ENCODE measurements at places on chromosomes 5 and 9. TPM values are rescaled to one million over a fixed set of nuclear protein-coding genes. Genes with fewer than 3 reads are reported as not detected.
A peak's percentile ranks its signal among the peaks of the same experiment; 100 is the strongest.

DNA sequence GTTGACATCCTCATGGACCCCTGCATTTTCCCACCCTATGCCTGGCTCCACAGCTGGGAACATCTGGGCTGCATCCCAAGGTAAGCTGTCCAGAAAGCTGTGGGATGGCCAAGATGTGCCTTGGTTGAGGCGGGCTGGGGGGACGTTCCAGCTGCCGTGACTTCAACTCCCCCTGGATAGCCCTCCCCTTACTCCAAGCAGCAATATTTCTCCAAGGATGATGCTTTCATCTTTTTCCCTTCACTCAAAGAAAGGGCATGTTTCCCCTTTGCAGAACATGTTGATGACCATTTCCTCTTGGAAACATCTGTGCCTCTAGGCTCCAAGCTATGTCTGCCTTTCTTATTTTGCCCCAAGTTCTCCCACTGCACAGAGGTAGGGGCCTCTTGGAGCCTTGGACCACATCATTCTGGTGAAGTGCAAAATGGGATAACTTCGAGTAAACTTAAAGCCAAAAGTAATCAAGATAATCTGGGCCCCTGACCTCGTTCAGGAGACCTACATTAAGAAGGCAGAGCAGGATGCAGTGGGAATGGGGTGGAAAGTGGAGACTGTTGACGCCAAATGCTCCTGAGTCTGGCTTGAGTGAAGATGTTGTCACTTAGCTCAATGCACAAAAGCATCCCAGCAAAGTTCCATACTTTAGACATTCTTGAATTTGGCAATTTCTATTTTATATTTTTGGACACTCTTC, 175.2 kb downstream of the GAS1 start:
- peaks cover 50% of the 10 kb centered on the region for H3K27me3 ChIP-seq
- H3K27ac ChIP-seq = no peak overlapping the region
- peaks cover 5% of the 10 kb centered on the region for H3K4me1 ChIP-seq
- H3K36me3 ChIP-seq = no peaks in the 10 kb centered on the region
- H3K4me3 ChIP-seq = no peak overlapping the region

DNA sequence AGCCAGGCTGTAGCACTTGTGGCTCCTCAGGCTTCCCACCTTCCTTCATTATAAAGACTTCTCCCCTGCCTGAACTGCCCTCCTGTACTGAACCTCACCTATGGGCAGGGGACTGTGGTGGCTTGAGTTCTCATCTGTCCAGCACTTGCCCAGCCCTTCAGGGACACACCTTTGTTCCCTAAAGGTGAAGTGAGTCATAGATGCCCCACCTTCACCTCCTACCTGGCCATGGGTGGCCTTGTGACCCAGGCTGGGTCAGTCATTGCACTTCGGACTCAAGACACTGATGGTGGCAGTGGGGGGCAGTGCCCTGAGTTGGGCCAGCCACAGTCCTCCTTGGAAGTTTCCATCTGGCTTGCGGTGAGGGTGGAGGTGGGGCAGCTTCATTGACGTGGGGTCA, 26.1 kb upstream of the PSD2 start:
- H3K36me3 ChIP-seq = no peaks in the 10 kb centered on the region
- no peak overlapping the region for H3K4me3 ChIP-seq
- no peak for DNase-seq
- peaks cover 22% of the 10 kb centered on the region for H3K4me1 ChIP-seq
- no peaks in the 10 kb centered on the region for H3K27me3 ChIP-seq
- H3K27ac ChIP-seq = no peak overlapping the region

The HSPB3 gene
- not detected for total RNA-seq

The PFN3 gene
- total RNA-seq = not detected

The TLX3 gene
- 4.6 TPM for total RNA-seq

DNA sequence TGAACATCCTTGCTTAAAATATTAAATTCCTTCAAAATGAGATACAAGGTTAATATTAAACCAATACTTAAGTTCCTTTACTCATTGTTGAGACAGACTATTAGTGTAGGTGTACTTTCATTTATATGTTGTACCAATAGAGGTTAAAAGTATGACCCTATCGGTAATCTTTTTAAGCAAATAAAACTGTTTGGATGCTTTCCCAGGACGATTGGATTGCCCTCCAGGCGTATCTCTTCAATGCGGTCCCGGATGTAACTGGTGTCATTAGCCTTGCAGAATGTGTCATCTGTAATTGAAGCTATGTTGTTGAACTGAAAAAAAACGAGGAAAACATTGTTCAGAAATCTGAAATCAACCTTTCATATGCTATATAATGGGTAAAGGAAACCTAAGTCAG, 18.9 kb downstream of the OGN start:
- no peak overlapping the region for H3K27ac ChIP-seq
- no peak overlapping the region for H3K4me3 ChIP-seq
- no peaks in the 10 kb centered on the region for H3K4me1 ChIP-seq
- no peaks in the 10 kb centered on the region for H3K27me3 ChIP-seq
- no peak for DNase-seq

The FGF1 gene
- not detected for total RNA-seq

DNA sequence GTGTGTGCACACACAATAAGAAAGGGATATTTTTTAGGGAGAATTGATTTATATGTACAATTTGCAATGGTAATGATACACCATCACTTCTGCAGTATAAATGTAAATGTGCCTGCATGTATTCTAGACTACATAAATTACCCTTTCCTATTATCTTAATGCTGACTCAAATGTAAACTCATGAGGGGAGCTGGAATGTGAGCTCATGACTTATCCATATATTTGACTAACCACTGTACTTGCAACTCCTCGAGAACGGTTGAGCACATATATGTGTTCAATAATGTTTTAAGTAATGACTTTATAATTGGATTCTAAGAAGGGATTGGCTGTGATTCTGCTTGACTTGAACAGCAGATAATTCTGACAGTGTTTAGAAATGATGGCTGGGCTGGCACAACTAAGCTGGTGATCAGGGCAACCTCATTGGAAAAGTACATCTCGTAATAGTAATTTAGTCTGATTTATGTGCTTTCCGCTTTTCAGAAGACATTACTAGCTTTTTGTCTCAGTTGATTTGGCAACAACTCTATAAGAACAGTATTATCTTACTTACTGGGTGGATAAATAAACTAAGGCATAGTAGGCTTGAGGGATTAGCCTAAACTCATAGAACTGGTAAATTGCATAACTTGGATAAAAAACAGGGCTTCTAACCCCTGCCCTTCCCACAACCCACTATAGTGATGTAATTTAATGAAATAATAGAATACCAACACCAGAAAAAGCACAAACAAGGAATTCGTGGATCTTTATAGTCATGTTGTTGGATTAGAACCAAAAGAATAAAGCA, 130.2 kb upstream of the SPEF2 start:
- H3K27ac ChIP-seq = no peak overlapping the region
- no peaks in the 10 kb centered on the region for H3K4me1 ChIP-seq
- DNase-seq = no peak
- H3K27me3 ChIP-seq = no peaks in the 10 kb centered on the region

DNA sequence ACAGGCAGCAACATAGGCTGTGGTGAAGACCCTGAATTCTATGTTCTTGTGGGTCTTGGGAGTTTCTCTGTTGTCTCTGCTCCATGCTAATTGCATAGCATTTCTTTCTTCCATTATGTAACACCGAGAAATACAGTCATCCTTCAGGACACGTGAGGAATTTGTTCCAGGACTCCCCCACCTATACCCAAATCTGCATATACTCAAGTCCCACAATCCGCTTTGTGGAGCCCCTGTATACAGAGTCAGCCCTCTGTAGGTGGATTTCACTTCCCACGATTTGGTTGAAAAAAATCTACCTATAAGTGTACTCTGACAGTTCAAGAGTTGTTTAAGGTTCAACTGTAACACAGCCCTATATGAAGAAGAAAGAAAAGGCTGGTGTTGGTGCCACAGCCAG, 22.1 kb downstream of the ANKRD33B start:
- 0 out of 2 replicates have a peak, but pooled peaks cover 2% of the 10 kb centered on the region for H3K4me1 ChIP-seq
- DNase-seq = no peak
- no peaks in the 10 kb centered on the region for H3K27me3 ChIP-seq
- no peaks in the 10 kb centered on the region for H3K36me3 ChIP-seq
- no peak overlapping the region for H3K27ac ChIP-seq

The PCDHB6 gene
- total RNA-seq = not detected

DNA sequence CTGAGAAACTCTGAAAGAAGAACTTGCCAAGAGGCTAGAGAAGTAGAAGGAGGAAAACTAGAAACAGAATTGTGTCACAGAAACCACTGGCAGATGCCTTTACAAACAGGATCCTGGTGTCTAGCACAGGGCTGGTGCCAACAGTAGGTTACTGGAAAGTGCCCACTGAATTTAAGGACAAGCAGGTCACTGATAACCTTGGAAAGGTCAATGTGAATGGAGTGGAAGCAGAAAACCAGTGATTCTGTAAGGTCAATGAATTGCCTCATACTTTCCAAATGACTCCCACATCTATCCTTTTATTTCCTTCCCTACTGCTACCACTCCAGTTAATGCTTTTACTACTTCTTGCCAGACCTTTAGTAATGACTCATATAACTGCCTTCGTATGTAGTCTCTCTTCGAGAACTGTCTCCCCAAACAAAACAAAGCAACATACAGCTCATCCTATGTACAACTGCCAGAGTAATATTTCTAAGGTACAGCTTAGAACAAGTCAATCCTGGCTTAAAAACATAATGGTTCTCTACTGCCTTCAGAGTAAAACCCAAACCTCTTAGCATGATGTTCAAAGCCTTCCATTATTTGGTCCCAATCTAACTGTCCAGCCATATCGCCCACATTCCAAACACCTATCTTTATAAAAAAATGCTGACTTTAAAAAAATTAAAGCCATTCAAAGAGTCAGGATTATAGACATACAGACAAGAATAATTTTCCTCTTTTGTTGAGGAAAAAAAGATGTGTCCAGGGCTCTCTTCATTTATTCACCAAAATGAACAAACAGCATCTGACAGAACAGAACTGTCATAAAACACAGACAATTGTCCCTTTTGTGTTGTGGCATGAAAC, 52.5 kb downstream of the NR3C1 start:
- peaks cover 23% of the 10 kb centered on the region for H3K4me1 ChIP-seq
- no peaks in the 10 kb centered on the region for H3K36me3 ChIP-seq
- no peaks in the 10 kb centered on the region for H3K27me3 ChIP-seq
- H3K4me3 ChIP-seq = no peak overlapping the region
- DNase-seq = peak; percentile 27

The TMEM252 gene
- not detected for total RNA-seq

The TRPM6 gene
- total RNA-seq = 0.44 TPM

DNA sequence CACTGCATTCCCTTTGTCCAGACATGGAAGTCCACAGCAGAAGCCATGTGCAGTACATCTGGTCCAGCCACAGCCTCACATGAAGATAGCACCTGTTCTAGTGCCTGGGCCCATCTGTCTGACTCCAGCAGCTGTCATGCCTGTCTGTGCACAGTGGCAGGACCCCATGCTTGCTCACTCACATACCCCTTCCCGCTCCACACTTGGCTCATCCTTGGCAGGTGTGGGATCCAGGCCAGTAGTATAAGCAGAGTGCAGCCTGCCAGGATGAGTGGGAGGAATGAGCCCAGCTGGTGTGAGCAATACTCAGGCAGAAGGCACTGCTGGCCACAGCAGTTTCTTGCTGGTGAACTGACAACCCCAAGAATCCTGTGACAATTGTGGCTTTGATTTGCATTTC, 168.0 kb downstream of the PRDM9 start:
- H3K36me3 ChIP-seq = no peaks in the 10 kb centered on the region
- H3K27me3 ChIP-seq = no peaks in the 10 kb centered on the region
- no peak for DNase-seq
- no peak overlapping the region for H3K27ac ChIP-seq
- no peaks in the 10 kb centered on the region for H3K4me1 ChIP-seq

DNA sequence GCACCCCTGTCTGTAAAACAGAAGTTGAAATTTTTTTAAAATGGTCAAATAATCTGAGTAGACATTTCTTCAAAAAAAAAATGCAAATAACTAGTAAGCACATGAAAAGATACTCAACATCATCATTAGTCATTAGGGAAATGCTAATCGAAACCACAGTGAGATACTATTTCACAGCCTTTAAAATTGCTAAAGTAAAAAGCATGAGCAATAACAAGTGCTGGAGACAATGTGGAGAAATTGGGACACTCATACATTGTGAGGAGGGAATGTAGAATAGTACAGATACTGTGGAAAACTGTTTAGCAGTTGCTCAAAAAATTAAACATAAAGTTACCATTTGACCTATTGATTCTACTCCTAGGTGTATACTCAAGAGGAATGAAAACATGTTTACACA, 58.4 kb upstream of the RUSC2 start:
- H3K27me3 ChIP-seq = no peaks in the 10 kb centered on the region
- no peaks in the 10 kb centered on the region for H3K4me1 ChIP-seq
- H3K4me3 ChIP-seq = no peak overlapping the region
- DNase-seq = no peak
- no peak overlapping the region for H3K27ac ChIP-seq

GRCh38 chr5:122124766-122125165, 4.6 kb upstream of the ZNF474 start:
- no peak overlapping the region for H3K27ac ChIP-seq
- H3K36me3 ChIP-seq = no peaks in the 10 kb centered on the region
- no peaks in the 10 kb centered on the region for H3K27me3 ChIP-seq
- H3K4me1 ChIP-seq = peaks cover 10% of the 10 kb centered on the region

The CCDC69 gene
- total RNA-seq = 4.3 TPM

DNA sequence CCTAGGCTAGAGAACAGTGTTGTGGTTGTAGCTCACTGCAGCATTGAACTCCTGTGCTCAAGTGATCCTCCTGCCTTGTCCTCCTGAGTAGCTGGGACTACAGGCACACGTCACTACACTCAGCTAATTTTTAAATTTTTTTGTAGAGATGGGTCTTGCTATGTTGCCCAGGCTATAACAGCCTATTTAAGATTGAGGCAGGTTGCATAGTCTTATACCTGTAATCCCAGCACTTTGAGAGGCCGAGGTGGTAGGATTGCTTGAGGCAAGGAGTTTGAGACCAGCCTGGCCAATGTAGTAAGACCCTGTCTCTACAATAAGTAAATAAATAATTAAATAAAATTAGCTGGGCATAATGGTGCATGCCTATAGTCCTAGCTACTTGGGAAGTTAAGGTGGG, 79.9 kb downstream of the VPS13A start:
- H3K4me1 ChIP-seq = no peaks in the 10 kb centered on the region
- no peaks in the 10 kb centered on the region for H3K27me3 ChIP-seq
- DNase-seq = no peak
- no peak overlapping the region for H3K4me3 ChIP-seq

- no peak overlapping the region for H3K4me3 ChIP-seq
- no peaks in the 10 kb centered on the region for H3K27me3 ChIP-seq
- peaks cover 39% of the 10 kb centered on the region for H3K36me3 ChIP-seq
- peak overlapping the region; percentile 44 for H3K27ac ChIP-seq
Measured at GRCh38 chr5:657570-657969, 35.6 kb downstream of the TPPP start.

The LIFR gene
- total RNA-seq = 10.6 TPM

The GBGT1 gene
- 0.34 TPM for total RNA-seq

- H3K4me3 ChIP-seq = no peak overlapping the region
- no peaks in the 10 kb centered on the region for H3K27me3 ChIP-seq
- H3K4me1 ChIP-seq = no peaks in the 10 kb centered on the region
- H3K36me3 ChIP-seq = no peaks in the 10 kb centered on the region
Measured at GRCh38 chr9:80968611-80969010, 720.7 kb downstream of the TLE1 start.

DNA sequence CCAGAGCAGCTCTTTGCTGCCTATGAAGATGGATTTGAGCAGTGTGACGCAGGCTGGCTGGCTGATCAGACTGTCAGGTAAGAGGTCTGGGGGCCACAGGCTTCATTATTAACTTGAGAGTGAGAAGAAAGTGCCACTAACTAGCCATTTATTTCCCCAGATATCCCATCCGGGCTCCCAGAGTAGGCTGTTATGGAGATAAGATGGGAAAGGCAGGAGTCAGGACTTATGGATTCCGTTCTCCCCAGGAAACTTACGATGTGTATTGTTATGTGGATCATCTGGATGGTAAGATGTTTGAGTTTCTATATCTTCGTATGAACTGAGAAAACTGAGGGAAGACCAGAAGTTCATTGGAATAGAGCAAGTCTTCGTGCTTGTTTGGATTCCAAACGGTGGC, 22.1 kb downstream of the VCAN start:
- H3K36me3 ChIP-seq = peaks cover 6% of the 10 kb centered on the region
- H3K27me3 ChIP-seq = no peaks in the 10 kb centered on the region
- peaks cover 8% of the 10 kb centered on the region for H3K4me1 ChIP-seq
- no peak overlapping the region for H3K27ac ChIP-seq

Data from HCT116 (cell line).